Choroid plexus epithelial cell (primary cell): ENCODE measurements at places on chromosomes 3 and 15.

- peak; percentile 69 for DNase-seq
Measured at GRCh38 chr3:141738891-141739363, 829 bp downstream of the RNF7 start.

GRCh38 chr15:81754078-81754477 lies 291.7 kb downstream of the MEX3B start:
- no peak for DNase-seq

- no peak for DNase-seq
Measured at GRCh38 chr3:142244056-142244455, 18.7 kb upstream of the GK5 start.

DNA sequence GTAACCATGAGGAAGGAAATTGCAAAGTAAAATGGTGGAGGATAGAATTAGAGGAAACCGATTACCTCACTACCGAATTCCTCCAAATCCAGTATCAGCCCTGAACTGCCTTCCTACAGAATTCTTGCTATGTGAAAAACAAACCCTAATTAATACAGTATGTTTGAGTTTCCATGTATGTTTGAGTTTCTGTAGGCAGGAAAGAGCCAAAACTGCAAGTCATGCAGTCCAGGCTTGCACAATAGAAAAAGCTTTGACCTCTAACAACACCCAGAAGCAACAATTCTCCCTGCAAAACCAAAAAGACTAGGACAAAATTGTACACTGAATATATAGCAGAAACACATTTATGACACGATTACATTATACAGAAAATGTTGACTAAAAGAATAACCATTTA lies 614.8 kb downstream of the DIPK2A start:
- DNase-seq, result peak; percentile 76

GRCh38 chr3:48536785-48537184 lies 19.8 kb downstream of the PFKFB4 start:
- DNase-seq, result no peak

DNA sequence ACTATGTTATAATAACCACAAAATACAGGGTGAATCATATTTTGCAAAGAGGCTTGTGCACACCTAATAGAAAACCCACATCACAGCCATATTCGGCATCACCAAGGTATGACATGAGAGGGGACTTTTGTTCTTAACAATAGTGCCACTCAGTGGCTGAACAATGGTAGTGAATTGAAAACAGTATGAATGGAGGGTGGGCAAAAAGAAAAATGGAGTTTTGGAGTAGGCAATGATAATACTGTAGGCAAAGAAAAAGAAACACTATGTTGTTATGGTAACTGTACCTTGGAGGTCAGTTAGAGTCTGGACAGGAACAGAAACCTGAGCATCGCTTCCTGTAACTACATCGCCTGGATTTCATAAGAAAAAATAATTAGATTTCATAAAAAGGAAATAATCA lies 348.6 kb downstream of the PLCL2 start:
- peak; percentile 74 for DNase-seq

GRCh38 chr15:79455361-79455760 lies 23.2 kb downstream of the MINAR1 start:
- DNase-seq, result no peak

DNA sequence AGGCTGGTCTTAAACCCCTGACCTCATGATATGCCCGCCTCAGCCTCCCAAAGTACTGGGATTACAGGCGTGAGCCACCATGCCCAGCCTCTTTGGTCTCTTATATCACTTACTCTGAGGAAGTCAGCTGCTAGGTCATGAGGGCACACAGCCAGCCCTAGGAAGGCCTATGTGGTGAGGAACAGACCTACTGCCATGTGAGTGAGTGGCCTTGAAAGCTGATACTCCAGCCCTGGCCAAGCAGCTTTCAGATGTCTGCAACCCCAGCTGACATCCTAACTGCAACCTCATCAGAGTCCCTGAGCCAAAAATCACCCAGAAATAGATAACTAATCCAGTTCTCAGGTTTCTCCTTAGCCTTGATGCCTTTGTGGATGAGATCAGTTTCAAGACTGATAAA lies 224.3 kb downstream of the EDEM1 start:
- DNase-seq, result no peak

DNA sequence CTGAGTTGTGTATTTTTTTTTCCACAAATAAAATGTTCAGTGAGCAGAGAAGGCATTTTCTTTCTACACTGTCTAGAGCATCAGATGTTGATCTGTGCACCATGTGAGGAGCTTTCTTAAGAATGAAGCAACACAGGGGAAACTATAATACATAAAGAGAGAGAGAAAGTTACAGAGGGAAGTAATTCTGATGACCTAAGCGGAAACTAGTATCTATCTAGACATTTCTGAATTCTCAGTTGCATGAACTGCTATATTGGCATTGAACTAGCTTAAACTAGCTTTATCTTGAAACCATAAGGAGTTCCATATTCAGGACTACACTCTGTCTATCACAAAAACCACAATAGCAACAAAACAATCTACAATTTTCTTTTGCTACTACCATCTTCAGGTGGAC lies 822.4 kb downstream of the VGLL3 start:
- no peak for DNase-seq

DNA sequence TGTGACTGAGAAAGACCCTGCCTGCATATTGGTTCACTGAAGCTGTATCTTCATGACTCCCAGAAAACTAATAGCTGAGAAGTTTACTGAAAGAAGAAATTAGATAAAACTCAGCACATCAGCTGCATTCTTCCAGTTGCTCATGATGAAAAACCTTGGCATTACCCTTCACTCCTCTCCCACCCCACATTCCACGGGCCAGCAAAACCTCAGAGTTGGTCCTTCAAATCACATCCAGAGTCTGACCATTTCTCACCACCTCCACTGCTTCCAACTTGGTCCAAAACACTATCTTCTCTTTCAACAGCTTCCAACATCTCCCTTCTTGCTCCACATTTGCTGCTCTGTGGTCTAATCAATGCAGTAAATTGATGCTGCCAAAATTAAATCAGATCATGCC lies 97.1 kb downstream of the CD47 start:
- peak; percentile 42 for DNase-seq

DNA sequence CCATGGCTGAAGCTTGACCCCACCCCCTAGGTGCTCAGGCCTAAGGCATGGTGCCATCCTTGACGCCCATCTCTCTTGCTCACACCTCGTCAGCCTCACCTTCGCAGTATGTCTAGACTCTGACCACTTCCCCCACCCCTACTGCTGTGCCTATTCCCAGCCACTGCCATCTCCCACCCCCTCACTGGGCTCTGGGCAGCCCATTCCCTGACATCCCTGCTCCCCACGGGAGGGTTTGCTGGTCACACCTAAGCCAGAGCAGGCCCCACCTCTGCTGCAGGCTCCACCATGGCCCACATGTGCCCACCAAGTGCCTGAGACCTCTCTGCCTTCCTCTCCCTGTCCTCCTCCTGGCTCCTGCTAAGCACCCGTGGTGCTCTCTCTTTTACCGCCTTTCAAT lies 47.7 kb upstream of the PRR23E start:
- DNase-seq, result no peak

DNA sequence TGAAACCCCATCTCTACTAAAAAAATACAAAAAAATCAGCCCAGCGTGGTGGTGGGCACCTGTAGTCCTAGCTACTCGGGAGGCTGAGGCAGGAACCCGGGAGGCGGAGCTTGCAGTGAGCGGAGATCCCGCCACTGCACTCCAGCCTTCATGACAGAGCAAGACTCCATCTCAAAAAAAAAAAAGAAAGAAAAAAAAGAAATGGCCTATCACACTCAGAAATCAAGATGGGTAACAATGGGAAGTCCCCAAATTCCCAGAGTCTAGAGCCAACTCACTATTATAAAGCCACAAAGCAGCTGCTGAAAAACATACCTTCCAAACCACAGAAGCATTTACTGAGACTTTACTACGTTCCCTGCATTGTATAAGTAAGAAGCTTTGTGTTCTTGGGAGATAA lies 7.5 kb downstream of the HDGFL3 start:
- peak; percentile 79 for DNase-seq

DNA sequence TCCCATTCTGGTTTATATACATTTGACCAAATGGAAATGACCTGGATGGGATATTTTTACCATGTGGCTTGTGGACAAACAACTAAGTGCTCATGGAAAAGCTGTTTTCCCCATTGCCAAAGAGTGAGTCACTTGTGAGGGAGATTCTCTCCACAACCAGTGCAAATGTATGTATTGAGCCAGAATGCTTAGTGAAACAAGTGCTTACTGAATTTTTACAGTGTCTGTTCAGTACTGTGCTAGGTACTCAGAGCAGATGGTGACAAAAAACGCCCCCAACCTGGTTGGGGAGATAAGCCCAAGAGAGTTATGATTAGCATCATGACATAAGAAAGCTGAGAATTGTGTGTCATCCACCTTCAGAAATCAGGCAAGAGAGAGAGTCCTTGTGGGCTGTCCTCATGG lies 2.3 kb downstream of the CHP1 start:
- peak; percentile 81 for DNase-seq

GRCh38 chr15:90889736-90890456 lies 5.6 kb downstream of the FES start:
- DNase-seq, result no peak

GRCh38 chr3:36653095-36653494 lies 111.3 kb downstream of the DCLK3 start:
- DNase-seq, result peak; percentile 46

DNA sequence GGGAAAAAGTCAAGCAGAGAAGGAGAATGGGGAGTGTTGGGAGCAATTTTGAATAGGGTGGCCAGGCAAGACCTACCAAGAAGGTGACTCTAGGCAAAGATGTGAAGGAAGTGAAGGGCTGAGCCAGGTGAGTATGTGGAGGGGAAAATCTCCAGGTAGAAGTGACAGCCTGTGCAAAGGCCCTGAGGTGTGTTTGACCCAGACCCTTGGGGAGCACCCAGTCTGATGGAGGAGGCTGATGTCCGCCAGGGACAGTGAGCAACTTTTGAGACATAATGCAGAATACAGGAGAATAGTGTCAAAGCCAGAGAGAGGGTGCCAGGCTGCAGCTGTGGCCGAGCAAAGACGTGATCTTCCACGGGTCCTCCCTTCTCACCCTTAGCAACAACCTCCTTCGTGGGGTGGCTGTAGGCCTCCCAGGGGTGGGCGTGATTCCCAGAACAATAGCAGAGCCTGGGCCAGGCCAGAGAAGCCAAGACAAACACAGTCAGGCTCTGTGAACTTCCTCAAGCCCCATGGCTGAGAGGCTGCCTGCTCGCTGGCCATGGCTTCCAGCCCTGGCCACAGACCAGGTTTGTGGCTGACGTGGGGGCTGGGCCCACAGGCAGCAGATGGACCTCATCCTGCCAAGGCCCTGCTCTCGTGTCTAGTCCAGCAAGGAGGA lies 58.1 kb downstream of the SLC6A6 start:
- peak; percentile 87 for DNase-seq

DNA sequence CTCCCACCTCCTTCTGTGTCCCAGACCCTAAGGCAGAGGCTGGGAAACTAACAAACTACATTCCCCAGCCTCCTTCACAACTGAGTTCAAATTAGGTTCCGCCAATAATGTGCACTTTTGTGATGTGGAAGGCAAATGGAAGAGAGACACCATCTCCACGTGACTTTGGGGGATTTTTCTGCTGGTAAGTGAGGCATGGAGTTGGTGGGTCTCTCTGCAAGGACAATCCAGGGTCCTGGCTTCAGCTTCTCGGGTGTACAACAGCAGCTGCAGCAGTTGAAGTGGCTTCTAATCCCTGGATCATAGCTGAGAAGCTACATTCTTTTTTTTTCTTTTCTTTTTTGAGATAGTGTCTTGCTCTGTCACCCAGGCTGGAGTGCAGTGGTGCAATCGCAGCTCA lies 58.9 kb upstream of the GATA2 start:
- DNase-seq, result peak; percentile 37

DNA sequence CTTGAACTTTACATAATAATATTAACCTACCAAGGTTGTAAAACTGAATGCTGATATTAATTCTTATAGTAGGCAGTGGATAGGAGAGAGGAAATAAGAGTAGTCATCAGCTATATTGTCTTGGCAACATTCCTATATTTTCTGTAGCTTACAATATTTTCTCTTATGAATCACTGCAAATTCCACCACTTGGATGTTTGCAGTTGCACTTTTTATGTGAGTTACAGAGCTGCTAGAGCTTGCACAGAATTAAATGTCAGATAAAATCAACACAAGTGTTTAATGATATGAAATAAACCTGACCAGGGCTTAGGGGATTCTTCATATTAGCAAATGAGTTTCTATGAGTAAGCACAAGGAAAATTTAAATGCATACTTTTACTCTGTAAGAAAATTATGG lies 1710.1 kb downstream of the SI start:
- peak; percentile 31 for DNase-seq

GRCh38 chr15:29900237-29901189 lies 78.2 kb upstream of the TJP1 start:
- DNase-seq, result no peak

DNA sequence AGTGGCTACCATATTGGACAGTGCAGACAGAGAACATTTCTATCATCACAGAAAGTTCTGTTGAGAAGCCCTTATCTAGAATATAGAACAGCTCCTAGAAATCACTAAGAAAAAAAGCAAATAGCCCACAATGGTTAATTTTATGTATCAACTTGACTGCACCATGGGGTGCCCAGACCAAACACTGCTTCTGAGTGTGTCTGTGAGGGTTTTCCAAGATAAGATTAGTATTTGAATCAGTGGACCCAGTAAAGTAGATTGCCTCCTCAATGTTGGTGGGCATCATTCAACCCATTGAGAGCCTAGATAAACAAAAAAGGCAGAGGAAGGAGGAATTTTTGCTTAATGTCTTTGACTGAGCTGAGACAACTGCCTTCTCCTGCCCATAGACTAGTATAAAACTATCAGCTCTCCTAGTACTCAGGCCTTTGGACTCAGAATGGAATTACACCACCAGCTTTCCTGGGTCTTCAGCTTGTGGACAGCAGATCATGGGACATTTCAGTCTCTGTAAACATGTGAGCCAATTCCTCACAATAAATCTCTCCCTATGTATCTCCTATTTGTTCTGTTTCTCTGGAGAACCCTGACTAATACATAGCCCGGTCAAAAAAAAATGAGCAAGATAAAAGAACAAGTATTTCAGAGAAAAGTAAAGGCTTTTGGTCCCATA lies 55.9 kb upstream of the OXTR start:
- no peak for DNase-seq

- DNase-seq, result no peak
Measured at GRCh38 chr3:146712806-146713205, 107.7 kb upstream of the PLSCR5 start.

DNA sequence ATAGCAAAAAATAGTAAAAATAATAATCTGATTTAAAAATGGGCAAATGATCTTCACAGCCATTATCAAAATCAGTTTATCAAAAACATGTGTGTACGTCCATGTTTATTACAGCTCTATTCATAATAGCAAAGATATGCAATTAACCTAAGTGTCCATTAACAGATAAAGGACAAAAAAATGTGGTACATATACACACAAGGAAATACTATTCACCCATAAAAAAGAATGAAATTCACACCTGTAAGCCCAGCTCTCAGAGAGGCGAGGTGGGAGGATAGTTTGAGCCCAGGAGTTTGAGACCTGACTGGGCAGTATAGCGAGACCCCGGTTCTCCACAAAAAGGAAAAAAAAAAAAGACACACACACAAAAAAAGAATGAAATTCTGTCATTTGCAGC lies 82.6 kb upstream of the PPIB start:
- DNase-seq, result no peak

GRCh38 chr3:189909139-189909538 lies 211.6 kb downstream of the P3H2 start:
- DNase-seq, result no peak
